Spleen (tissue), 13 donors: ENCODE measurements at places on chromosomes 7 and 10. TPM values are rescaled to one million over a fixed set of nuclear protein-coding genes. Genes with fewer than 3 reads are reported as not detected.

The DOCK1 gene
- polyA plus RNA-seq = 5.2 TPM

The AGBL3 gene
- 1.2 TPM for polyA plus RNA-seq

The PDZD7 gene
- polyA plus RNA-seq = 0.17 TPM

The TDRD1 gene
- 0.03 TPM for polyA plus RNA-seq

The FGL2 gene
- 14.5 TPM for polyA plus RNA-seq

DNA sequence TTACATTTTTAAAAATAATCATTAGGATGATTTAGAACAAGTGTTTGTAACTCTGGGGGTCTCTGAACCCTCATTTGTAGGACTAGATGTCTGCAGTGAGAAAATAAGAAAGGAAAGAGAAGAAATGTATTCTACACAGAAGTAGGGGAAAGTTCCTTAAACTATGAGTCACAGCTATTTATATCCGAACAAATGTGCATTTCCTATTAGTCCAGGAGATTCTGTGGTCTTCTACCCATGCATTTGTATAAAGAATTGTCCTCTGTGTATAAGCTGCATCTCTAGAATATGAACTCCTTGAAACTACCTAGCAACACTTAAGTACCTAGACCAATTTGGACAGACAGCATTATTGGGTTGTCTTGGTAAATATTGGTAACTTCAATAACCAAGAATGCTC is 15.9 kb upstream of the CD36 start:
- H3K27me3 ChIP-seq = no peaks in the 10 kb centered on the region
- H3K4me3 ChIP-seq = no peak overlapping the region
- H3K4me1 ChIP-seq = peaks cover 30% of the 10 kb centered on the region

DNA sequence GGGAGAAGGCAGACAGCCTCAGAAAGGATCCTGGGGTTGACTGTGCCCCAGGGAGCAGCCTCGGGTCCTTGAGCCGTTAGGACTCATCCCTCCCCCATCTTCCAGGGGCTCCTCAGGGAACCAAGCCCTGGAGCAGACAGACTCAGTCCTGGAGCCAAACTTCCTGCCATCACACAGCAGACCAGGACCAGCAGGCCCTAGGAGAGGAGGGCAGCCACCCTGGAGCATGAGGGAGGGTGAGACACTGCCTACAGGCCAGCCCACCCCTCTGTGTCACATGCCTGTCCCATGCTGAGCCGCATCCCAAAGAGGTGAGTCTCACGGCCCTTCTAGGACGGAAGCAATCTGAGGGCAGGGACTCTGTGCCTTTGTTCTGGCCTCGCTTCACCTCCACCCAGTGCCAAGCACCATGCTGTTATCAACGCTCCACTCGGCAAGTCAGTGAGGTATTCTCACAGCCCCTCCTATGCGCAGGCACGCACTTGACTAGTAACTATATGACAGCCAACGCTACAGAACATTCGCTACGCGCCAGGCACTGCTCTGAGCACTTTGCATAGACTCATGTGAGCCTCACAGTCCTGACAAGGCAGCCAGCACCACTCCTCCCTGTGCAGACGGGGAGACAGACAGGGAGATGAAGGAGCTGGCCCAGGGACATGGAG is 19.1 kb downstream of the MAD1L1 start:
- H3K4me1 ChIP-seq = peaks cover 10% of the 10 kb centered on the region
- no peaks in the 10 kb centered on the region for H3K27me3 ChIP-seq
- DNase-seq = peak; percentile 49
- no peak overlapping the region for H3K27ac ChIP-seq
- peaks cover 84% of the 10 kb centered on the region for H3K36me3 ChIP-seq
- H3K4me3 ChIP-seq = no peak overlapping the region

GRCh38 chr7:2626498-2627117 is 5.2 kb upstream of the TTYH3 start:
- peak overlapping the region; percentile 11 for H3K27ac ChIP-seq
- H3K27me3 ChIP-seq = no peaks in the 10 kb centered on the region
- DNase-seq = no peak
- peaks cover 34% of the 10 kb centered on the region for H3K4me1 ChIP-seq

- no peaks in the 10 kb centered on the region for H3K36me3 ChIP-seq
- H3K27me3 ChIP-seq = no peaks in the 10 kb centered on the region
- H3K4me3 ChIP-seq = no peak overlapping the region
- H3K27ac ChIP-seq = no peak overlapping the region
- H3K4me1 ChIP-seq = no peaks in the 10 kb centered on the region
Observed at GRCh38 chr7:156984174-156984891, 26.1 kb downstream of the MNX1 start.

GRCh38 chr10:4281190-4281825 is 496.3 kb upstream of the KLF6 start:
- H3K27ac ChIP-seq = no peak overlapping the region
- no peak overlapping the region for H3K4me3 ChIP-seq
- H3K27me3 ChIP-seq = no peaks in the 10 kb centered on the region
- no peak for DNase-seq
- no peaks in the 10 kb centered on the region for H3K36me3 ChIP-seq

DNA sequence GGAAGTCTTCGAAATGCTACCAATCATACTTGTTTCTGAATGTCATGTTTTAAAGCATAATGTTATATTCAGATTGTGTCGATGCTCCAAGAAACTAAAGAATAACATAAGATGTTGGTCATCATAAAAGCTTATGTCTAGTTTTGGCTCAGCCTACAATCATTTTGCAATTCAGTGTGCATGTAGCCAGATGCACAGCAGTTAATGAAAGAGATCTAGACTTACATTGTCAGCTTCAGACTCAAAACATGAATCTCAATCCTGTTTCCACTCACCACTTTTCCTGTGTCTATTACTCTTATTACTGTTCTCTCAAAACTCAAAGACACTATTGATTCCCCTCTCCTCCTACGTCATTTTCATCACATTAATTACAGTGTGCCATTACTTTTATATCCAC is 21.4 kb downstream of the TMEM196 start:
- H3K36me3 ChIP-seq = no peaks in the 10 kb centered on the region
- DNase-seq = no peak
- H3K4me1 ChIP-seq = no peaks in the 10 kb centered on the region
- H3K27me3 ChIP-seq = no peaks in the 10 kb centered on the region
- H3K27ac ChIP-seq = no peak overlapping the region

GRCh38 chr7:20804345-20804744 is 17.7 kb upstream of the SP8 start:
- no peak overlapping the region for H3K27ac ChIP-seq
- peaks cover 30% of the 10 kb centered on the region for H3K27me3 ChIP-seq
- H3K4me3 ChIP-seq = no peak overlapping the region
- H3K36me3 ChIP-seq = no peaks in the 10 kb centered on the region
- no peaks in the 10 kb centered on the region for H3K4me1 ChIP-seq

DNA sequence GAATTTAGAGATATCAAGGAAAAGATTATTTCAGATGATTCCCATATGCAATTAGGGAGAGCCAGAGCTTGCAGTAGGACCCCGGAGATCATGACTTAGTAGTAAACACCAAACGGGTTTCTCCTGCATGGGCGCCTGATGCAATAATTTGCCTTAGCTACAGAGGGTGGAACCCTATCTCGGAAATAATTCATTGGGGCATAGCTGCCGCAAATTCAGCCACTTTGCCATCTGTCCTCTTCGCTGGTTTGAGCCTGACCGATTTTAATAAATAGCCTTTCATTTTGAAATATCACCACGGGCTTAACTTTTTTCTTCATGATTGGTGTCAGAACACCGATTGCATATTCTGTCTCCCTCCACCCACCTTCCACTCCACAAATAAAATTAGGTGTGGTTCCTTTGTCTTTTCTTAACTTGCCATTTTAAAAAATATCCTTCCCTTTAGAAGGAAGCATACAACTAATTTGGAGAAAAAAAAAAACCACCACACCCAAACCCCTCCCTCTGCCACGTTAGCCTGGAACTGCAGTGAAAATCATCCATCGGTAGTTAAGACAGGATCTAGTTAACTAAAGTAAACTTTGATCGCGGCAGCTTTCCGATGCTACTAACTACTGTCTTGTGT is 1.4 kb downstream of the GARS1 start:
- H3K4me3 ChIP-seq = peak overlapping the region; percentile 71
- H3K36me3 ChIP-seq = peaks cover 17% of the 10 kb centered on the region
- H3K27ac ChIP-seq = no peak overlapping the region

GRCh38 chr7:52689912-52690311 is 345.5 kb upstream of the POM121L12 start:
- no peak overlapping the region for H3K27ac ChIP-seq
- no peaks in the 10 kb centered on the region for H3K4me1 ChIP-seq
- DNase-seq = no peak
- no peaks in the 10 kb centered on the region for H3K36me3 ChIP-seq

DNA sequence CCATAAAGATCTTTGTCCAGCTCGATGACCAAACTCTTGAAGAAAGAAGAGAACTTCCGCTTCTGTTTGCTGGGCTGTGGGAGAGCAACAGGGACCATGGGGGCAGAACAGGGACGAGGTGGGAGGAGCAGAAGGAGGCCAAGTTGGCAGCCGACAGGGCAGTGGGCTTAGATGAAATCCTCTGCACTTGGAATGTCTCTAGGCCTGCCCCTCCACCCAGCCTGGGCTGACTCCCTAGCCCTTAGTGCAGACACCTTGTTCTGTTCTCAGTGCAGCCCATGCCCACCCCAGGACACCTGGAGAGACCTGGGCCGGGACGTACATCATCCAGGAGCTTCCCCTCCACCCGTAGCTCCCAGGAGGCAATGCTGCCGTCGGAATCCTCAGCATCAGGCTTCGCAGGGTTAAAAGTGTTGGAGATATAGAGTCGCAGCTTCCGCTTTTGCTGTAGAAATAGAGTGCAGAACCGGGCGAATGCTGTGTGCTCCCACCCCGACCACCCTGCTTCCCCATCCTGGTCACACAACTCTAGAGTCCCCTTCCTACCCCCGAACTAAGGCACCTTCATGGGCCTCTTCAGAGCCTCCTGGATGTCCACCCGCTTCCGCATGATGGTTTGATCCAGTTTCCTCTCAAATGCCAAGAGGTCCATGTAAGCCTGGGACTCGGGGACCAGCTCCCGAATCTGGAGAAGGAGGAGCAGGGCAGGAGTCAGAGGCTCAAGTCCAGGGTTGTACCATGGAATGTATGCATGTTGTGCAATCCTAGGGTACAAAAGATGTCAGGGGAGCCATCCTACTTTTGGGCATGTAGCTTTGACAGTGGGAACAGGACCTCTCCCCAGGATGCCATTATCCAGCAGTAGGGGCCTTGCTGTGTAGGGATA is 6.1 kb downstream of the SMARCD3 start:
- peaks cover 38% of the 10 kb centered on the region for H3K27me3 ChIP-seq
- no peak for DNase-seq
- H3K36me3 ChIP-seq = no peaks in the 10 kb centered on the region
- no peak overlapping the region for H3K4me3 ChIP-seq

DNA sequence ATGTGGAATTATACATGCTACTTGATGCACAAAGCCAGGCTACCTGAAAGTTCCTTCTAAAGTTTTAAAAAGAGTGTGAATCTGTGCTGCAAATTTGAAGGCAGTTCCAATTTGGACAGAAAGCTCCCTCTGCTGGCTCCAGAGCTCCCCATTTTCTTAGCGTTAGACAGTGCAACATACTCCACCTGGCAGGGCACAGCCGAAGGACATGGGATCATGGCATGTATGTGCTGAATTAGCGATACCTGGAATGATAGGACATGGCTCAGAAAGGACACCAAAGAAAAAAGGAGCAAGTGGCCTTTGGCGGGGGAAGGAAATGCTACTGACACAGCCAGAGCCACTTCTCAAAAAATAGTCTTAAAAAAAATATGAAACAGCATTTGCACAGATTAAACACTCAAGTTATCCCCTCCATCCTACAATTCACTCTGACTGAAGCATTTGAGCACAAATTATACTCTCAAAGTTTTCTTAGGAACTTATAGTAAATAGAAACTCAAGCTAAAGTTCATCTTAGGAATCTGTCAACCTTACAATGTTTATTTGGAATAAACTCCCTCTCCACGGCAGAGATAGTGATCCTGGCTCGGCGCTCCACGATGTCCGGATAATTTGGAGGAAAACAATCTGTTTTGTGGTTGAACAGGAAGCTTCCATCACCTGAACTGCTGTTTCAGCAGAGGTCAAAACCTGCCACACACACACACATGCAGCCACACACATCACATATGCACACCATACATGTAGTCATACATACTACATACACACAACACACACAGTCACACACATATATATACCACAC is 80.0 kb downstream of the C7orf25 start:
- no peaks in the 10 kb centered on the region for H3K4me1 ChIP-seq
- no peak overlapping the region for H3K27ac ChIP-seq
- H3K27me3 ChIP-seq = peaks cover 14% of the 10 kb centered on the region
